ENCODE measurements at places on chromosomes 6 and 20.

DNA sequence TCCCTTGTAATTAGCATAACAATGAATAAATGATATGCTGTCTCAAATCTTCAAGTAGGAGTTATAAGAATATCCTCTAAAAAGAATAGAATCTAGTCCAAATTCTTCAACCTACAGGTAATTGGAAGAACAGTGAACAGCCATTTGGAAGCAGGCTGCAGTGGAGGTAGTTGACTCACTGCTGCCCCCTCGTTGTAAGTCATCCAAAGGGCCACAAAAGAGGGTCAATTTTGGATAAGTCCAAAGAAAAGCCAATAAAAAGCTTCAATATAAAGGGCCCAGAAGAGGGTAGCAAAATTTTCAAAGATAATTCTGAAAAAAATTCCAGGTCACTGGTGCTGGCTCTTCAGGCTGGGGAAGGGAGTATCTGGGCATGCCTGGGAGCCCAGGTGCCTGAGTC, 60.8 kb upstream of the SSTR4 start:
- DNase-seq = no peak
- H3K4me1 ChIP-seq = no peaks in the 10 kb centered on the region
- no peak overlapping the region for H3K27ac ChIP-seq

DNA sequence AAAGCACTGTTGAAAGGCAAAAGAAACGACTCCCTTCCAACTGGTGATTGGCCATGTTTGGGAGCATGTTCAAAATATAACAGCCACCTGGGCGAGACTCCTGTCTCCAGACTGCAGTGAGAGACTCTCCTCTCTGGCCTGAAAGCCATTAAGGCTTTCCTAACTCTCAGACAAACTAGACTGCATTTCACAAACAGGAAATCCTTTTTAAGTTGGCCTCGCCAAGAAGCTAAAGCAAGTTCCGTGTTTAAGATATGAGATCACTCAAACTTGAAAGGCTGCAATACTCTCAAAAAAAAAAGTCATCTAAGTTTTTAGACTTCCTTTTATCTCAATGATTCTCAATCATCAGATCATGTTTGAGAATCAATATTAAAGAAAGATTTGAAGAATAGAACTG, 117.0 kb downstream of the TFAP2A start:
- no peak for DNase-seq
- H3K4me1 ChIP-seq = peaks cover 8% of the 10 kb centered on the region
- H3K27ac ChIP-seq = no peak overlapping the region
- H3K36me3 ChIP-seq = no peaks in the 10 kb centered on the region

GRCh38 chr20:52313341-52313963, 121.9 kb upstream of the ZFP64 start:
- no peak for DNase-seq
- no peaks in the 10 kb centered on the region for H3K36me3 ChIP-seq
- H3K27me3 ChIP-seq = no peaks in the 10 kb centered on the region
- no peak overlapping the region for H3K4me3 ChIP-seq
- no peak overlapping the region for H3K27ac ChIP-seq
- no peaks in the 10 kb centered on the region for H3K4me1 ChIP-seq

DNA sequence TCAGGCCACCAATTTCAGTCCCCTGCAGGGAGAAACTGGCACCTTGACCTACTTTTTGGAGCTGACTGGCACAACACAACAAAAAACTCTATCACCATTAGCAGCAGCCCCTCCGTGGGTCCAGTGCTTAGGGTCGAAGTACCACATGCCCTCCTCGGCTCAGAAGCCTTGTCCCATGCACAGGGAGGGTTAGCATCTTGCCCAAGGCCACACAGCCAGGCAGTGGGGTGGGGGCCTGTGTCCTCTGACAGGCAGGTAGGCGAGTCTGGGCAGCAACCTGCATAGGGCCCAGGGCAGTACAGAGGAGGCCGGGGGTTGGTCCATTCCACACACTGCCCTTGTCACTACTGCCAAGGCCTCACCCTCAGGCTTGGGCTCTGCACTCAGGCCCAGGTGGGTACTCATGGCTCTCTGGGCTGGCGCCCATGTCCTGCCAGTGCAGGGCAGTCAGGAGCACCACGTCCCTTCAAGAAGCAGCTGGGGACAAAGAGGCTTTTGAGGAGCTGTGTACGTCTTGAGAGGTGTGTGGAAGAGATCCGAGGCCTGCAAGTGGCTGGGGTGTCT, 53.6 kb downstream of the PYGB start:
- H3K4me1 ChIP-seq = no peaks in the 10 kb centered on the region
- DNase-seq = no peak
- H3K4me3 ChIP-seq = no peak overlapping the region
- H3K27ac ChIP-seq = no peak overlapping the region
- peaks cover 9% of the 10 kb centered on the region for H3K36me3 ChIP-seq
- H3K27me3 ChIP-seq = no peaks in the 10 kb centered on the region

- no peaks in the 10 kb centered on the region for H3K27me3 ChIP-seq
- peak; percentile 58 for DNase-seq
- peak overlapping the region; percentile 94 for H3K27ac ChIP-seq
These were observed 673 bp downstream of the MARCKS start for GRCh38 chr6:113857556-113858479.

DNA sequence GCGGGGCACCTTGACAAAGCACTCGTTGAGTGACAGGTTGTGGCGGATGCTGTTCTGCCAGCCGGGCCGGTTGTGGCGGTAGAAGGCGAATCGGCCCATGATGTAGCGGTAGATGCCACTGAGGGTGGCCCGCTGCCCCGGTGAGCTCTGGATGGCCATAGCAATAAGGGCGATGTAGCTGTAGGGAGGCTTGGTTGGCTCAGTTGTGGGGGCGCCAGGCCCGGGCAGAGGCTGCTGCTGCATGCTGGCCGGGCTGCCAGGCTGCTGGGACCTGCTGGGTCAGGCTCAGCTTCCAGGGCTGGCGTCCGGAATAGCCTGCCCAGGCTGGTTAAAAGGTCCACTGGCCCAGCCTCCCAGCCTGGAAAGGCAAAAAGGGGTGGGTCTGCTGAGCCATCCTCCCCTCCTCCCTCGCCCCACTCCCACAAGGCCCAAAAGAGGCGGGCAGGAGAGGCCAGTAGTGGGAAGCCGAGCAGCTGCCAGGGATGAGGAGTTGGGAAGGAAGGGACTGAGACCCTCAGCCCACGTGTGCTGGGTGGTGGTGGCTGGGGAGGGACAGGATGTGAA, at the start of gene FOXS1:
FOXS1 (minus strand) TSS at position 305 of the 564 bp plus-strand sequence; CDS start at position 243, 62 bp downstream.
- H3K27me3 ChIP-seq = peaks cover 15% of the 10 kb centered on the region
- peaks cover 15% of the 10 kb centered on the region for H3K4me1 ChIP-seq
- H3K27ac ChIP-seq = no peak within 1 kb of the TSS
- H3K4me3 ChIP-seq = no peak within 1 kb of the TSS

DNA sequence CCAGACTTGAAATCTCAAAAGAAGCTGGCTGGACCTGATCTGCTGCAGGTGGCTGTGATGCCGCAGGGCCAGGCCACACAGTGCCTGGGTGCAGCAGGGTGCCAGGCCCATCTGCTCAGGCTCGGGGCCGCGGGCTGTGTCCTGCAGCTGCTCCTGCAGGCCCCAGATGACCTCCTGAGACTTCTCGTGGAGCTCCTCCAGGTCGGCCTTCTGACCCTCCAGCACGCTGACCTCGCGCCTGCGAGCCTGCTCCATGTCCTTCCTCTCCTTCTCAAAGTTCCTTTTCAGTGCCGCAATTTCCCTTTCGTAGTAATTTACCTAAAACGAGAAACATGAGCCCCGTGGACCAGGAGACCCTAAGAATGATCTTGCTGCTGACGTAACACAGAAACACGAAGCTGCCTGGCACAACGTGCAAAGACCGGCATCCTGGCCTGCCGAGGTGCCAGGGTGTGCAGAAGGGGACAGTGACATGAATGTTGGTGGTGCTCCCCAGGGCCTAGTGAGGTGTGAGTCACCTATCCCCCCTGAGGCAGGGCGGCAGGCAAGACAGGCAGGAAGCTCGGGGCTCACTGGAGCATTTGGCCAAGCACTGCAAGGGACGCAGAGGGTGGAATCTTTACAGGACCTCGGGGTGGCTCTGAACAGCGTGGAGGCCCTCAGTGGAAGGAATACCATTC, 71.6 kb downstream of the GINS1 start:
- H3K27ac ChIP-seq = no peak overlapping the region
- no peaks in the 10 kb centered on the region for H3K27me3 ChIP-seq
- H3K36me3 ChIP-seq = no peaks in the 10 kb centered on the region
- no peak for DNase-seq
- no peak overlapping the region for H3K4me3 ChIP-seq
- peaks cover 3% of the 10 kb centered on the region for H3K4me1 ChIP-seq

- H3K36me3 ChIP-seq = no peaks in the 10 kb centered on the region
- no peak for DNase-seq
- no peaks in the 10 kb centered on the region for H3K27me3 ChIP-seq
- H3K4me1 ChIP-seq = peaks cover 5% of the 10 kb centered on the region
These were observed 74.8 kb upstream of the BMP2 start for GRCh38 chr20:6692566-6693173.

- peak overlapping the region; percentile 33 for H3K4me3 ChIP-seq
- no peak for DNase-seq
- H3K27ac ChIP-seq = no peak overlapping the region
- peaks cover 52% of the 10 kb centered on the region for H3K27me3 ChIP-seq
- H3K36me3 ChIP-seq = no peaks in the 10 kb centered on the region
These were observed 652 bp downstream of the BMP6 start for GRCh38 chr6:7726416-7727085.

DNA sequence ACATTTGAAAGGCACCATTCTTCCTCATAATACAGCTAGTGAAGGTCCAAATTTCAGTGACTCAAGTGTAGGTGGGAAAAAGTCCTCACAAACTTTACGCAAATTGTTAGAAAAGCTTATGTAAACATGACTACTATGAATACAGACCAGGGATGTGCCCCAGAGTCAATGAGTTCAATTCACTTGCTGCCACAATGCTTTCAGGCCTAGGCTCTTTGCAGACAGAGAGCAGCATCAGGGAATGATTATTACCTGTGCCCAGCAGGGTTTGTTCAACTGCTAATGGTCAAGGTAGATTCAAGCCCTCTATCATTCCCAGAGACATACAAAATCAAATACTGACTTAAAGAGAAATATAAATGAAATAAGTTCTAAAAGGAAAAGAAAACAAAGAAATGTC, 84.0 kb downstream of the LAMA2 start:
- DNase-seq = no peak
- no peaks in the 10 kb centered on the region for H3K36me3 ChIP-seq
- no peaks in the 10 kb centered on the region for H3K27me3 ChIP-seq
- H3K4me1 ChIP-seq = no peaks in the 10 kb centered on the region

GRCh38 chr20:60101201-60101890, 143.1 kb downstream of the CDH26 start:
- no peak for DNase-seq
- H3K27ac ChIP-seq = no peak overlapping the region
- no peaks in the 10 kb centered on the region for H3K27me3 ChIP-seq

DNA sequence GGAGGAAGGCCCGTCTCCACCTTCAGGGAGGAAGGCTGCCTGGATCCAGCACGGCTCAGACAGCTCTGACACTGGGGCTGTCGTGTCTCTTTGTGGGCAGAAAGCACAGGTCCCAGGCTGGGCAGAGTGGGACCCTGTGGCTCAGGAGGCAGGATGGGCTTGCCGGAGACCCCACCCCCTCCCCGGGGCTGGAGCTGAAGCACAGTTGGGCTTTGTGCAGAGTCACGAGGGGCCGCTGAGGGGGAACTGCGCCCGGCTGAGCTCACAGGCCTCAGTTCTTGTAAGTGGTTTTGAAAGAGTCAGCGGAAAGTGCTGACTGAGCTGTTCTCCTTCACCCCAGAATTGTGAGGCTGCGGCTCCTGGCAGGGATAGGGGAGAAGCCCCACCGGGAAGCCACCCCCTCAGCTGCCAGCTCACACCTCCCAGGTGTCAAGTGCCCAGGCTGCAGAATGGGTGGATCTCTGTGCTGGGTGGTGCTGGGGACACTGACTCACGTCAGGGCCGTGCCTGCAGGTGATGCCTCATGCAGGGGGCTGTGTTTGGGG, 145.5 kb upstream of the RNF24 start:
- DNase-seq = no peak
- no peaks in the 10 kb centered on the region for H3K36me3 ChIP-seq
- no peak overlapping the region for H3K4me3 ChIP-seq
- peaks cover 24% of the 10 kb centered on the region for H3K4me1 ChIP-seq
- no peaks in the 10 kb centered on the region for H3K27me3 ChIP-seq
- peak overlapping the region; percentile 78 for H3K27ac ChIP-seq

DNA sequence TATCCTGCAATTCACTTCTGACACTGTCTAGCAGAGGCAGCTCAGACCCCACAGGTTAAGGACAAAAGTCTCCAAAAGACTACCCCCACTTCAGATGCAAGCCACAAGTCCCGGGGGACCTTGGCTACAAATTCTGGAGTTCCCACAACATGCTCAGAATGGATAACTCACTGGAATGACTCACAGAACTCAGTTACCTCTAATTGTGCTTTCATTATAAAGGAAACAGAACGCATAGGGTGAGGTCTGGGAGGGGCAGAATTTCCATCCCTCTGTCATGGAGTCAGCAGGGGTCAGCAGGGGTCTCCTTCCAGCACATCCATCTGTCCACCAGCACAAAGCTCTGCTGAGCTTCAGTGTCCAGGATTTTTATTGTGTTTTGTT, 184.2 kb downstream of the CDH4 start:
- peak overlapping the region; percentile 90 for H3K27ac ChIP-seq
- H3K27me3 ChIP-seq = no peaks in the 10 kb centered on the region
- H3K36me3 ChIP-seq = peaks cover 4% of the 10 kb centered on the region
- H3K4me3 ChIP-seq = no peak overlapping the region
- H3K4me1 ChIP-seq = peaks cover 38% of the 10 kb centered on the region

DNA sequence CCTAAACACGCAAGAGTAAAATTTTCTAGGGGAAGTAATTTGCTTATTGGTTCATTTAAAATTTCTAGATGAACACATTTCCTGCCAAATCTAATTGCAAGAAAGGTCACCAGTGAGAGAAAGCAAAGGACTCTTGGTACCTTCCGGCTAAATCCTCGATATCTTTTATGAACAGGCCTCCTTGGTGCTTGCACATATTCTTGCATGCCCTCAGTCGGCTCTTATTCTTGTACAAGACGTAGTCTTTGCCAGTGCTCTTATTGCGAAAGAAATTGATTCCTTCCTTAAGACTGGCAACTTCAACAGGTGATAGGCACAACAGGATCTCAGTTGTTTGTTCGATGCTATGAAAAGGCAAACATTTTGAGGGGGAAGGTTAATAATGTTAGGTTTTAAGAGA, 141.7 kb upstream of the CARMIL1 start:
- H3K27me3 ChIP-seq = no peaks in the 10 kb centered on the region
- peak overlapping the region; percentile 80 for H3K27ac ChIP-seq
- no peak for DNase-seq
- H3K4me1 ChIP-seq = peaks cover 6% of the 10 kb centered on the region

DNA sequence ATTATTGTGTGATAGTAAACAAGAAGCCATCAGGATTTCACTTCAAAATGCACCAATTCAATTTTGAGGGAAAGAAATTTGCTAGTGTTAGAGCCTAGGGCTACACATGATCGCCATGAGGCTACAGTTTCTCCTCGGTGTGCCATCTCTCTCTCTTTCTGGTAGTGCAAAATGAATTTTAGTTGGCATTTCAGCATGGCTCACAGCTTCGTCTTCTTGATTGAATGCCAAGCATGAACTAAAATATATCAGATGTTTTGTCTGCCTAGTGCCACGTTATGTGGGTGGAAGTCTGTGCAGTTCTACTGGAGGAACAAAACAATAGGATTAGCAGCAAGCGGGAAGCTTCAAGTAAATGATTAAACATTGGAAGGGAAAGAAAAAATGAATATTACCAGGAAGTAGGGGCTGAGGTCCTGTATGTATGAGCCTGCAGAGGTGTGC, 6.8 kb upstream of the MRAP2 start:
- peak overlapping the region; percentile 80 for H3K27ac ChIP-seq
